Left renal pelvis (tissue), 4 donors: ENCODE measurements at places on chromosomes 16 and 17. TPM values are rescaled to one million over a fixed set of nuclear protein-coding genes. Genes with fewer than 3 reads are reported as not detected.

DNA sequence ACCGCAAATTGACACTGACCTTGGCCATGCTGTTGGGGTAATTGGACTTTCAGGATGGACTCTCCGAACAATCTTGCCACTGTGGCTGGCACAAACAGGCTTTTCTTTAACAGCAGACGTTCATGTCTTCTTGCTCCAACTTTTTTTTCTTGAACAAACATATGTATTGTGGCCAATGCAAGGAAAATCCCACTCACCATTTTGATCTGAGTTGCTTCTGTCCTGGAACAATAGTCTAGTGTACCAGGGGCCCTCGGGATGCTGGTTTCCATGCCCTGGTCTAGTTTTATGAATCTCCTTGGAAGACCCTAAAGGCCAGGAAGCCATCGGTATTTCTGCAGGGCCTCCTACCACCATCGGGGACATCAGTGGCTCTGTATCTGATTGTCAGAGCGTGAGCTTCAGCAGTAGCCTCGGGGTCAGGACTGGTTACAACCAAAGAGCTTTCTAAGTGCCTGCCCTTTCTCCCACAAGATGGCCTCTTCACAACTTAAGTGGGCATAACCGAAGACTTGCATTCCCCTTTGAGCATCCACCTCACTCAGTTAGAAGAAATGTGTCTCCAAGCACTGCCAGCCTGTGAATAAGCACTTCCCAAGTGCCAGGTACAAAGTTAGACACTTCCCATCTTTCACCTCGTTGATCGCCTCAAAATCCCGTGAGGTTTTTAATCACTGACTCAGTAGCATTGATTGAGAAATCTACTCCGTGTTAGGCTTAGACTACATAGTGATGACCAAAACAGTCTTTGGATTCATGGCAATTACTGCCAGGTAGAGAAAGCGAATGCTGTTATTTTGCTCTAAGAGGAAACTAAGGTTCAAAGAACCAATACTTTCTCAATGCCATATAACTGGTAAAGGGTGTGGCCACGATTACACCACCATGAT lies 87.0 kb upstream of the TBX2 start:
- DNase-seq: no peak

GRCh38 chr17:65173284-65173793 lies 36.2 kb downstream of the RGS9 start:
- DNase-seq: no peak

DNA sequence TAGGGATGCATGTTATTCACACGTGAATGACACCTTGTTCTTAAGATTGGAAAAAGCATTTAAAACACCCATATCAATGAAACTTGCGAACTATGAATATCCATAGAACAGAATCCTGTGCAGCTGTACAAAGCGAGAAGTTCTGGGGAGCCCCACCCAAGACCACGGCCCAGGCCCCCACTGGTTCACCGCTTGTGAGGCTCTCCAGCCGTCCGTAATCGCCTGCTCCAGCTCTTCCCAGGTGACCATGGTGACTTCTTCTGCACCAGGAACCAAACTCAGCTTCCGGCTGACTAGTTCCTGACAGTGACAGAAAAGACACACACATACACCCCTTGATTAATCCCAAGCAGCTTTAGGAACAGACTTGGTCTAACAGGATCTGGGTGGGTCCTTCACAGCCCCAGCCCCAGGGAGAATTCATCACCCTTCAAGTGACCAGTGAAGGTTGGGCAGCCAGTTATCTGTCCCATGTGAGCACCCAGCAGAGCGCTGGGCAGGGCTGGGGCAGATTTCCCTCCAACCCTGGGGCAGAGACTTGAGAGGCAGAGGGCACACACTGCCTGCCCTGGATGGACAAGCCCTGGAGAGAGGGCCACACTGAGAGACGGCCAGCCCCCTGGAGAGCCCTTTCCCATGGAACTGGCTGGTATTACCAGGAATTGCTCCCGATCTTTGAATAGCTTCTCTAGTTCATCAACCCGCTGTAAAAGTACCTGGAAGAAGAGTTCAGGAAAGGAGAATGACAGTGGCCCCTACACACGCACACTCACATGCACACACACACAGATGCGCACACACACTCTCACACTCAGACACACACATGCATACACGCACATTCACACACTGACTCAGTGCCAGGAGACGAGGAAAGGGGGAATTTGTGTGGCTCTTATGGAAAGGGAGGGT lies 3.6 kb downstream of the QRICH2 start:
- DNase-seq: no peak

- DNase-seq: no peak
Observed at GRCh38 chr17:39643271-39643670, 6.3 kb downstream of the STARD3 start.

- DNase-seq: no peak
Observed at GRCh38 chr16:57191056-57191571, 5.0 kb downstream of the RSPRY1 start.

GRCh38 chr16:3608069-3608468 lies 3.3 kb downstream of the SLX4 start:
- DNase-seq: no peak

- no peak for DNase-seq
Observed at GRCh38 chr17:51097708-51098446, 22.8 kb downstream of the SPAG9 start.

- DNase-seq: no peak
Observed at GRCh38 chr17:4786106-4786511, at the start of gene VMO1. TSS of gene VMO1 (minus strand) at chr17:4786364. CDS start at chr17:4786352, 12 bp downstream.

- no peak for DNase-seq
Observed at GRCh38 chr16:61277849-61278248, 758.4 kb downstream of the CDH8 start.

DNA sequence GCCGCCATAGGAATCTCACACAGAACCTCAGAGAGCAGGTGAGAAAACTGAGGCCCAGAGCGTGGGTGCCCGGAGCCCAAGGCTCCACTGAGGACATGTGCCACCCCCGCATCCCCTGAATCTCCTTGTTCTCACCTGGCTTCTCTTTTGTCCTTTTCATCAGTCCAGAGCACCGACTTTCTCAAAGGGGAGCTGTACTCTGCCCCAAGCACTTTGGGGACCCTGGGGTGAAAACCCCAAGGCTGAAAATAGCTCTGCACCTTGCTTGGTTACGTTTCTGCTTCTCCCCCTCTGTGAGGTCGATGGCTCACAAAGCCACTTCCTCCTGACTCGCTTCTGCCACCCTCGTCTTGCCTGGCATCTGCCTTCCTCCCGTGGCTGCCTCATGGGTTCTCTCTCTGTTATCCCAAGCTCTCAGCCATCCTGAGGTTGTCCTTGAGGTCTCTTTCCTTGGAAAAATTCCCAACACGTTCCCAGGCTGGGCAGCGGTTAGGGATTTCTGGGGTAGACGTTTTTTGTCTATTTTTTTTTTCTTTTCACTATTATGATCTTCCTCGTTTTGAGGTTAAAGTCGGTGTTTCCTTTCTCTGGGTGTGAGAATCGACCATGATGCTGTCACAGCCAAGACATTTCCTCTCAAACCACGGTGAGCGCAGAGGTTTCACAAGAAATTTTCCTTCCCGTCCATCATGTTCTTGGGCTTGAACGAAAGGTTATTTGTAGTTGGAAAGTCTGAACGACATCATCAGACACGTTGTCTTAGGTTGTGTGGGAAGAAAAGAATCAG lies 37.2 kb downstream of the IRF8 start:
- DNase-seq: no peak

GRCh38 chr17:76138896-76139752 lies 1.9 kb downstream of the FOXJ1 start:
- DNase-seq: no peak

DNA sequence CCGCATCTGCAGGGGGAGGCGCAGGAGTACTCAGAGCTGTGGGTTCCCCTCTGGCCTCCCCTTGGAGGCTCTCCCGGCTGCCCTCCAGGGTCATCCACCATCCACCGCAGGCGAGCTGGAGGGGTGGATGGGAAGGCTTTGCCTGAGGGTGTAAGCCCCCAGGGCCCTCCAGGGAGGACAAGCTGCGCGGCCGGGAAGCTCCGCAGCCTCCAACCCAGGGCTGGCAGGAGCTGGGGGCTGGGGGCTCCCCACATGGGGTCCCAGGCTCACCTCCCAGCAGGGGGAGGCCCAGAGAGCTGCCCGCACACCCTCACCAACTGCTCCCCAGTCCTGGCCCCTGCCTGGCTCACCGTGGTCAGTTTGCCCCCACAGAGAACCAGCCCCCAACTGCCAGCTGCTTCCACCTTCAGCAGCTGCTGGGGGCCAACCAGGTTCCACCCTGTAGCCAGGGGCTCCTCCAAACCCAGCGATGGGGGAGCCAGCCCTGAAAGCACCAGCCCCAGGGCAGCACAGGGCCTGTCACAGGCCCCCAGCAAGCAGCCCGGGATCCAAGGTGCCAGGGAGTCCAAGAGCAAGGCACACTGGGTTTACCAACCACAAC lies 19.8 kb upstream of the CHMP6 start:
- no peak for DNase-seq

DNA sequence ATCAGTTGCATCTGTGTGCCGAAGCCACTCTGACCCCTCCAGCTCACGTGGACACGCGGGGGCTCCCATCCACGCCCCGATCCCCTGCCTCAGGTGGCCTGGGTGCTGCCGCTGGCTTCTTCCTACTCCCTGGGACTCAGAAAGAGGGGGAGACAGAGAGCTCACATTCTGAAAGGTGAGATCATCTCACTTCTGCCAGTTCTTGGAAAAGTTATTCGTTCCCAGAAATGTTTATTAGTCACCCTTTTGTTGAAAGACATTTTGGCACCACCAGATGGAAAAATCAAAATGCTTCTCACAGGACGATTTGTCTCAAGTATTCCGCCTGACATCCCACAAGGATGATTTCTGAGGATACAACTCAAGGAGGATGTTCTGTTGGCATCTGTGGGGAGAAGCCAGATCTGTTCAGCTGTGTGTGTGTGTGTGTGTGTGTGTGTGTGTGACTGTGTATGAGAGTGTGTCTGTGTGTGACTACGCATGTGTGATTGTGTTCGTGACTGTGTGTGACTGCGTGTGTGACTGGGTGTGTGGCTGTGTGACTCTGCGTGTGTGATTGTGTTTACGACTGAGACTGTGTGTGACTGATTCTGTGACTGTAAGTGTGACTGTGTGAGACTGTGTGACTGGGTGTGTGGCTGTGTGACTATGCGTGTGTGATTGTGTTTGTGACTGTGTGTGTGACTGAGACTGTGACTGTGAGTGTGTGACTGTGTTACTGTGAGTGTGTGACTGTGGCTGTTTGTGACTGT lies 207.3 kb downstream of the NTN1 start:
- no peak for DNase-seq

DNA sequence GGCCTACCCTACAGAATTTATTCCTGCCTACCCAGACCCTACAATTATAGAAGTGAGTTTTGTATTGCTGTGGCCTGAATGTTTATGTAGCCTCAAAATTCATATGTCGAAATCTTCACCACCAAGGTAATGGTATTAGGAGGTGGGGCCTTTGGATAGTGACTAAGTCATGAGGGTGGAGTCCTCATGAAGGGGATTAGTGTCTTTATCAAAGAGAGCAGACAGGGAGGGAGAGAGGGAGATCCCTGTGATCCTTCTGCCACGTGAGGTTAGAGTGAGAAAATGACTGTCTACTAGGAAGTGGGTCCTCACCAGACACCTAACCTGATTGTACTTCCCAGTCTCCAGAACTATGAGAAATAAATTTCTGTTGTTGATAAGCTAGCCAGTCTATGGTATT lies 981 bp upstream of the DUXB start:
- DNase-seq: no peak

- no peak for DNase-seq
Observed at GRCh38 chr17:8145811-8146210, 6.4 kb downstream of the PER1 start.

GRCh38 chr16:13229039-13229438 lies 327.6 kb downstream of the SHISA9 start:
- DNase-seq: no peak

DNA sequence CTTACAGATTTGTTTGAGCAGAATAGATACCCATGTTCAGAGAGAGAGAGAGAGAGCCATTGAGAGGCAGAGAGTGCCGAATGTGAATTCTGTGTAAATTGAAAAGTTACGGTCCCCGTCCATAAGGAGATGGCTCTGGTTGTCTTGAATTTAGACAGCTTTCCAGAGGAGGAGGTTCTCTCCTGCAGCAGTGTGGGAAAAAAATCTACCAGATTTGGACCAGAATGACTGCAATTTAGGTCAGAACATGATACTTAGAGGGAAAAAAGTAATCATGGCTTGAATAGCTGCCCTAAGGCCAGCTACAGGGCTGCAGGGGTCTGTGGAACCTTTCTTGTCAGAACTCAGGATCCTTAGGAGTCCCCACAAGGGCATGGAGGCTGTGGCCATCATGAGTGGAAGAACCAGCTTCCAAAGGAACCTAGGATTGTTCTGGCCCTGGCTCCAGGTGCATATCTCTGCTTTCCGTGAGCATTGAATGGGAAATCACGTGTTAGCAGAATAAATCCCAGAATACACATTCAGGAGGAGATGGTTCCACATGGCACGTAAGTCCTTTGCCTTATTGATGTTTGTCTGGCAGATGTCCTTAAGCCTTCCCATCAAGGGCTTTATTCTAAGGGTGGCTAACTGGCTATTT lies 13.0 kb downstream of the PITPNC1 start:
- DNase-seq: no peak

DNA sequence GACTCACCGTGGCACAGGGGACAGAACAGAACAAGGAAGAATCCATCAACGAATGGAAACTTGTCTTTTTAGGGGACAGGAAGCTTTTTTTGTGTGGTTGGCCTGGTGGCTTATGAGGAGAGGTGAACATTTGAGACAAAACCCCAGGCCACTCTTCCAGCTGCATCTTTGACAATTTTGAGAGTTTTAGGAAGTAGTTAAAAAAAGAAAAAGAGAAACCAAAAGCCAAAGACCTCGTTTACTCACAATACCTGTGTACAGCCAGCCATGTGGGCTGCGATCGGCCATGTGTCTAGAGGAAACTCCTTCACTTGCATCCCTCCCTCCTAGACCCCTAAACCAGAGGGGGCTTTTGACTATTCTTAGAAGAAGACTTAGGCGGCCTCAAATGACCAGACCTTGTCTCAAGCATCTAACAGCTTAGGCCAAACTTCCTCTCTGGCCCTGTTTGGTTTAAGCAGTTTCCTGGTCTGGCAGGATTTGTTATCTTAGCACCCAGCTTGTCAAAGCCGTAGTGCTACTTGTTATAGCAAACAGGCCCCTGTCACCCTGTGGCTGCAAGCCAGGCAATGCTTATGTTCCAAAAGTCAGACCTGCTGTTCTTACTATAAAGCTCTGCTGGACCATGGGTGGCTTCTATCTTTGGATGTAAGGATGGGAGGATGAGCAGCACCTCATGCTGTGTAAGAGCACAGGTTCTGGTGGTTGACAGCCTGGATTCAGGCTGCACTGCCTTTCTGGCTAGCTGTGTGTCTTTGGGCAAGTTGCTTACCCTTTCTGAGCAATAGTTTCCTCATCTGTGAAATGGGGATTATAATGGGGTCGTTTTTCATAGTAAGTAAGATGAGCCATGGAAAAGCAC lies 17.7 kb downstream of the KSR1 start:
- DNase-seq: no peak

CSF3 gene
- not detected for polyA plus RNA-seq

C17orf50 gene
- 0.21 TPM for polyA plus RNA-seq

HOXB7 gene
- 53.3 TPM for polyA plus RNA-seq

FLCN gene
- 53.8 TPM for polyA plus RNA-seq

SPATA32 gene
- 0.09 TPM for polyA plus RNA-seq
